Placental pericyte (primary cell): ENCODE measurements at places on chromosomes 5 and 9. TPM values are rescaled to one million over a fixed set of nuclear protein-coding genes. Genes with fewer than 3 reads are reported as not detected.

SPINK1 gene
- total RNA-seq, result not detected in 2 replicates

IFNA6 gene
- total RNA-seq, result not detected in 2 replicates

TRPM3 gene
- under 0.01 and 0.22 TPM in 2 replicates for total RNA-seq

MYOZ3 gene
- total RNA-seq, result under 0.01 and 0.29 TPM in 2 replicates

ALDOB gene
- not detected in 2 replicates for total RNA-seq

SNX2 gene
- 44.7 and 72.2 TPM in 2 replicates for total RNA-seq

PJA2 gene
- 97.2 and 156 TPM in 2 replicates for total RNA-seq
